MV-4-11 (cell line): ENCODE measurements at places on chromosomes 3 and 15.

- DNase-seq: no peak
Observed at GRCh38 chr3:123640740-123641462, 56.0 kb upstream of the HACD2 start.

DNA sequence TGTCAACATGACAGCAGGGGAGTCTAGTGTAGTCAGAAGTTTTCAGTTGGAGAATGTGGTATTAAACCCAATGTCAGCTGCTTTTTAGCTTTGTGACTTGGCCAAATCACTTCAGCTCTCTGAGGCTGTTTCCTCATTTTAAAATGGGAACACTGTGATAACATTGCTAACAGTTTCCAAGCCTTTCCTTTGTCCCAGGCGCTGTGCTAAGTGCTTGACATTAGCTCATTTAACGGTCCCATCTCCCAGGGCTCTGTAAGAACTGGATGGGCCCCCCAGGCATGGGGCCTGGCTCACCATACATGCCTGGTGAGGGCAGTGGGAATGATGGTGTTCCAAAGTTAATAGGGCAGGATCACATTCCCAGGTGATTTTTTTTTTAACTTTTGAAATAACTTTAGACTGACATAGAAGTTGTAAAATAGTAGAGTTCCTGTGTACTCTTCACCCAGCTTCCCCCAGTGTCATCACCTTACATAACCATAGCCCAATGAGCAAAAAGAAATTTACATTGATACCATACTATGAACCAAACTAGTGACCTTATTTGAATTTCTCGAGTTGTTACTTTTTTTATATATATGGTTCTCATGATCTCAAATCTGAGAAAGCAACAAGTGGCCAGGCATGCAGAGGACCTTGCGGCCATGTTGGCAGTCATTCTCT, 7.7 kb downstream of the RASL12 start:
- DNase-seq: no peak

DNA sequence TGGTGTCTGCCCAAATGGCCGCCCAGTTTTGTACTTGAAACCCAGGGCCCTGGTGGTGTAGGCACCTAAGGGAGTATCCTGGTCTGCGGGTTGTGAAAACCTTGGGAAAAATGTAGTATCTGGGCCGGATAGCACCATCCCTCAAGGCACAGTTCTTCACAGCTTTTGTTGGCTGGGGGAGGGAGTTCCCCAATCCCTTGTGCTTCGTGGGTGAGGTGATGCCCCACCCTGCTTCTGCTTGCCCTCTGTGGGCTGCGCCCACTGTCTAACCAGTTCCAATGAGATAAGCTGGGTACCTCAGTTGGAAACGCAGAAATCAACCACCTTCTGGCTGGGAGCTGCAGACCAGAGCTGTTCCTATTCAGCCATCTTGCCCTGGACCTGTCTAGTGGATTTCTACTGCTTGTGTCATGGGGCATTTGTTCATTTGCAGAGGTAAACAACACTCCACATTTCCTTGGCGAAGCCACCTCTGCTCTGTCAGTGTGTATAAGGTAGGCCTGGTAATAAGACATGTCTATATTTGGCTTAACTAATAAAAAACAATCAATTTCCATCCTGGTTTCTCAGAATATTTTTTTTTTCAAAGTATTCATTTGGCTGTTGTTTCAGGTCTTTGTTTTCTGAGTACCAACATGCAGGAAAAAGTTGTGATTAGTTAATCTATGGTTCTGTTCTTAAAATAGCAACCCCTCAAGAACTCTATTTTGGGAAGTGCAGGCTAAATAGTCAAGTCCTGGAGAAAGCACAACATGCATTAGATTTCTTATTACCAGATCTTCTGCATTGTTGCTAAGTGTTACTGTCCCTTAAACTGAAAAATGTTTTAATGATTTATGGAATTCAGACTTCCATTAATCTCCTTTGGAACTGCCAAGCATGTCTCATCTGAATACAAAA, 304.3 kb downstream of the ZIC1 start:
- no peak for DNase-seq

DNA sequence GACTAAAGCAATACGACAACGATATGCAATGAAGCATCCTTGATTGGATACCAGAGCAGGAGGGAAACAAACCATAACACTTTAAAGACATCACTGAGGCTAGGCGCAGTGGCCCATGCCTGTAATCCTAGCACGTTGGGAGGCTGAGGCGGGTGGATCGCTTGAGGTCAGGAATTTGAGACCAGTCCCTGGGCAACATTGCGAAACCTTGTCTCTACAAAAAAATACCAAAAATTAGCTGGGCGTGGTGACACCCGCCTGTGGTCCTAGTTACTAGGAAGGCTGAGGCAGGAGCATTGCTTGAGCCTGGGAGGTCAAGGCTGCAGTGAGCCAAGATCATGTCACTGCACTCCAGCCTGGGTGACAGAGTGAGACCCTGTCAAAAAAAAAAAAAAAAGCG, 33.9 kb upstream of the BHLHE40 start:
- peak; percentile 52 for DNase-seq

DNA sequence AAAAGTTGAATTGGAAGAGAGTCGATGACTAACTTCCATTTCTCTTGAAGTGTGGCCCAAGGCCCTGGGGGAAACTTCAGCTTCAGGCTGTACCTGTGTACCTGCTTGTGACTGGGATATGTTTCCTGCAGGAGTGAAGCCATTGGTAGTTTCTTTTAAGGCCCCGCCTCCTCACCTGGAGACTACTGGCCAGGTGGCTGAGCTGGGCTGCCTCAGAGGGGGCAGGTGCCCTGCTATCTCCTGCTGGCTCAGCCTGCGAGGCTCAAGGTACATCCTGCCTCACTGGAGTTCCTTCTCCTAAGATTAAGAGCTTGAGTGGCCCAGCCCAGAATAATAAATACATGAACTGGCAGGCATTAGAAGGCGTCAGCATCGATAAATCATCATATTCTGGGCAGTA, 121.6 kb upstream of the ROPN1 start:
- DNase-seq: no peak

DNA sequence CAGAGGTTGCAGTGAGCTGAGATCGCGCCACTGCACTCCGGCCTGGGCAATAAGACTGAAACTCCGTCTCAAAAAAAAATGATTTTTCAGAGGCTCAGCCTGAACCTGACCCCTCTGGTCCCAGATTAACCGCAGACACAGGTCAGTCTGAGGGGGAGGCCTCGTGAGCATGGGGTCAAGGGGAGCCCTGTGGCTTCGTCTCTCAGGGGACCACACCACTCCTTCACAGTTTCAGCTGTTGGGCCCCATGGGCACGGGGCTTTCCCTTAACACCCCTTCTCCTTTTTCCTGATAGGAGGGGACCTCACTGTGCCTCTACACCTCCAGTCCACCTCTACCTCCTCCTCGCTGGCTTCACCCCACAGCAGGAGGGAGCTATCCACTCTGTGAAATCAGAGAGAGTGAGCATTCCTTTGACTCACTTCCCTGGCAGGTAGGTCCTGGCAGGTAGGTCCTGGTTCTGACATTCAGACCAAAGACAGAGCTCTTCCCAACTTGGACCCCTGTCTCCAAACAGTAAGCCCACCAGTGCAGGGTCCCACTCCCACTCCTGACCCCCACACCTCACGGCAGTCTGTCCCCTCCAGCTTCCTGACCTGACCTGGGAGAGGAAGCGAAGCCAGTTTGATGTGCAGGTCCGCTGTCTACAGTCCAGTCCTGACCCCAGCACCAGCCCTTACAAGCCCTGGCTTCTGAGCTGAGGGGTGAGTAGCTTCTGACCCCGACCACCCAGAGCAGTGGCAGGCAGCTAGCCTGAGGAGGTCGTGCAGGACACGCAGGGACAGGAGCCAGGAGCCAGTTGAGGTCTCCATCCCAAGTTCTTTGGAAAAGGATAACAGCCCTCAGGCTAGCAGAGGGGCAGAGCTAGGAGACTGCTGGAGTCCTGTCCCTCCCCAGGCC, 9.0 kb downstream of the RRP9 start:
- no peak for DNase-seq

GRCh38 chr3:154976072-154976983, 103.8 kb upstream of the MME start:
- no peak for DNase-seq

DNA sequence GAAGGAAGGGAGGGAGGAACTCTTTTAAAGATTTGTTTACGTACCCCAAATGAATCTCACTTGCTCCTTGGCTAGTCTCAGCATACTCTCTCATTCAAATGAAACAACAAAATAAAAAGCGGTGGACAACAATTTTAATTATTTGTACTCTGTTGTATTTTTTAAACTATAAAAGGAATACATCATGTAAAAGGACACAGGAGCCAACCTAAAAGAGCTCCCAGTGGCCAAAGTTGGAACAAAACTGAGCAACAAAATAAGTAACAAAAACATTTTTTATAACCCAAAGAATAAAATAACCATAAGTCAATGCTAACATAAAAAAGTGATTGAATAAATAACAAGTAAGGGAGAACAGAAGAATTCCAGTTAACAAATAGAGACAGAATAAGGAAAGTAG, 24.4 kb upstream of the SSUH2 start:
- DNase-seq: no peak

- no peak for DNase-seq
Observed at GRCh38 chr3:195179776-195180489, 91.0 kb downstream of the XXYLT1 start.

DNA sequence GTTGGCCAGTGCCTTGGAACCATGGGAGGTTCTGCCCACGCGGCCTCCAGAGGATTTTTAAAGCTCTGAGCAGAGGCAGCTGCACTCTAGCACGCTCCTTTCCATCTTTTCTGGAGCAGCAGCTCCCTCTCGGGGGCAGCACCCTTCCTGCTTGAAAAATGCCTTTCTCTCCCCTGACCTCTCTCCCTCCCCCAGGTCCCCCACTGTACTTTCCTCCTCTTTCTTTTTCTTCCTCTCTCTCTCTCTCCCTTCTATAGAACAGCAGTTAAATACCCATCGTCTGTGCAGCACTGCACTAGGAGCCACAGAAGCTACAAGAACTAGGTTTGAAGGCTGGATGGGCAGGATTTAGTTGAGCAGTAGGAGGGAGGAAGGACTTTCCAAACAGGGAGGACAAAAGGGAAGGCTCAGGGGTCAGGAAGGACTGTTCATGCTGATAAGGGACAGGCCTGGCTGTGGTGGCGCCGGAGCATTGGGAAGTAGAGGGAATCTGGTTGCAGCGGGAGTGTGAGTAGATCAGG, 4.4 kb downstream of the ALPK3 start:
- DNase-seq: no peak

DNA sequence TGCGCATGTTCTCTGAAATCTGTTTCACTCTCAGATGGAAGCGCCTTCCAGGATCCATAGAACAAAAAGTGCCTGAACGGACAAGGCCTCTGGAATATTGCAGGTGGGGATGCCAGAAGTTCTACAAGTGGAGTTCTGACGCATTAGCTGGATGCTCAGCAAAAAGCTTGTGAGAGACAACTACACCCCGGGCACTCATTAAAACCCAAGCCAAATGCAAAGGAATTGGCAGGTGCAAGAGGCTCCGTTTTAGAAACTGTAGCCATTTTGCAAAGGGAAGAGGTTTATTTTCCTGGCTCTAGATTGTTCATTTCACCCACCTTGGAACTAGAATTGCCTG, 35.2 kb upstream of the SLC24A5 start:
- DNase-seq: no peak

GRCh38 chr3:88408935-88409334, 259.2 kb downstream of the C3orf38 start:
- no peak for DNase-seq

DNA sequence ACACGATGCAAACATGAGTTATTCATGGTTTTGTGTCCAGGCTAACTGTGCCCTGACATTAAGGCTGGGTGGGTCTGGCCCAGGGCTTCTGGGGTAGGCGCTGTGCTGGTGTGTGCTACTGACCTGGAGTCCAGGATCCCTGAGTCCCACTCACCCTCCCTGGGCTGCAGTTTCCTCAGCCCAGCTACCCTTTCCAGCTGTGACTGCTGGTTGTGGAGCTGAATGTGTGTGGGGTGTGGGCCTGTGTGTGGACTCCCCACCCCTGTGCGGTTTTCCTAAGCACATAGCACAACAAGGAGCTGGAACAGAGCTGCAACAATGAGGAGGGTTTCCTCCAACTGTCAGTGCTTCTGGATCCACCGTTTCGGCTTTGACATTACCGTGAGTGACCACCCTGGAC, 38.0 kb downstream of the SMAD3 start:
- DNase-seq: no peak

DNA sequence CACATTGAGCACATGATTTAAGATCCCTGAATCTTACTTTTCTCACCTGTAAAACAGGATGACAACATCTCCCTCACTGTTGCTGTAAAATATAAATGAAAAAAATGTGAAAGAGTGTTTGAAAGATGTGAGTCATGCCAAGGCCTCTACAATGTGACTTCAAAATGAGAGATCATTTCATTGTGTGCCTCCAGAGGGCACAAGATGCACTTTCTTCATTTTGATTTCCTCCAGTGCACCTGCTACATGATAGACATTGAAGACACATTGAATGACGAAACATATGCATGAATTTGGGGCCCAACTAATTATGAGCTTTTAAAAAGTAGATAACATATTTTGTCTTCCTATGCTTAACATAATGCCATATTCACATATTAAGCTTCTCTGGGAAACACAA, 170.3 kb downstream of the MOBP start:
- DNase-seq: peak; percentile 46

DNA sequence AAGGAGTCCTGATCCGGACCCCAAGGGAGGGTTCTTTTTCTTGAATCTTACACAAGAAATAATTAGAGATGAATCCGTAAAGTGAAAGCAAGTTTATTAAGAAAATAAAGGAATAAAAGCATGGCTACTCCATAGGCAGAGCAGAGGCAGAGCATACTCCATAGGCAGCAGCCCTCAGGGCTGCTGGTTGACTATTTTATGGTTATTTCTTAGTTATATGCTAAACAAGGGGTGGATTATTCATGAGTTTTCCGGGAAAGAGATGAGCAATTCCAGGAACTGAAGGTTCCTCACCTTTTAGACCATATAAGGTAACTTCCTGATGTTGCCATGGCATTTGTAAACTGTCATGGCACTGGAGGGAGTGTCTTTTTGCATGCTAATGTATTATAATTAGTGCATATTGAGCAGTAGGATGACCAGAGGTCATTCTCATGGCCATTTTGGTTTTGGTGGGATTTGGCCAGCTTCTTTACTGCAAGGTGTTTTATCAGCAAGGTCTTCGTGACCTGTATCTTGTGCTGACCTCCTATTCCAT, 42.2 kb downstream of the C3orf38 start:
- no peak for DNase-seq

DNA sequence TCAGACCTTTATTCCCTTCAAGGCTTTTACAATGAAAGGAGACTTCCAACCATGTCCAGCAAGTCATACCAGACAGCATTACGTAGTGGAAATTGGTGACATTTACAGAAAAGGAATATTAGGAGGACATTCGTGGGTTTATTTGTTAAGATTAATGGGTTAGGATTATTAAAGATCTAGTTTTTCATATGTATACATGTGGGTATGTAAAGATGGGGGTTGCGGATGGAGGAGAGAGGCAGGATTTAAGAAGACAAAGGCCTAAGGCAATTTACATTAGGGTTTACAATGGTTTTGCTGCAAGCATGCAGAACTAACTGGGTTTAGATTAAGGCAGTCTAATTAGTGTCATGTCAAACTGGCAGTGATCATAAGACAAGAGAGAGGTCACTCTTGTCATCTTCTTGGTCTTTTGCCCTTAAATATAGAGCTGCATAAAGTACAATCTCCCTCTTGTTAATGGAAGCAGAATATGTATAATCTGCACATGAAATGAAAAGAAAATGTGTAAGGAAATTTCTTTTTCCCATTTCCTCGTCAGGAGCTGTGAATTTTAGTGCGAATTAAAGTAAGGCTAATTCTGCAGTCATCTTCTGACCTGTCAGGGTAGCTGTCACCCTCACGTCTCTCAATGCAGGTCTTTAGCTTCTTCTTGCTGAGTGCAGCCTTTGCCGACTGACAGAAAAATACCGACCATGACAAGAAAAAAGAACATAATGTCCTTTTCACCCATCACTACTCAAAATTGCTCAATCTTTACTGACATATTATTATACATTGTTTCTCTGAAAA, 258.9 kb upstream of the MEIS2 start:
- no peak for DNase-seq
